Fibroblast of mammary gland (primary cell): ENCODE measurements at places on chromosomes 12 and 14.

DNA sequence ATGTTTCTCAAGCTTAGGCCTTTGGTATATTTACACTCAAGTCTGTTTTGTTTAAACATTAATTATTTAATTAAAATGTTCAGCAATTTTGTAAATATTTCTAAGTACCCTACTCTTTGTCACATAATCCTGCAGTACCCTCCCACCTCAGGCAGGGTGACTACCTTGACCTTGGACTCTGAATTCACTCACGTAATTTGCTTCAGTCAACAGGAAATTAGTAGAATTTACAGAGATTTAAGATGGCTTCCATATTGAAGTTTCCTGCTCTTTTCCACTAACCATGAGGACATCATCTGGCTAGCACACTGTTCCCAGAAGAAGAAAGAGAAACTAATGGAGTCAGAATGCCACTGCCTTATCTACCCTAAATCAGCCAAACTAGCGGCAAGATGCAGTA is 967 bp upstream of the TAS2R19 start:
- DNase-seq: no peak

GRCh38 chr14:85363358-85363757 is 166.6 kb upstream of the FLRT2 start:
- DNase-seq: no peak

GRCh38 chr14:83908419-83908818 is 1621.5 kb upstream of the FLRT2 start:
- DNase-seq: no peak

DNA sequence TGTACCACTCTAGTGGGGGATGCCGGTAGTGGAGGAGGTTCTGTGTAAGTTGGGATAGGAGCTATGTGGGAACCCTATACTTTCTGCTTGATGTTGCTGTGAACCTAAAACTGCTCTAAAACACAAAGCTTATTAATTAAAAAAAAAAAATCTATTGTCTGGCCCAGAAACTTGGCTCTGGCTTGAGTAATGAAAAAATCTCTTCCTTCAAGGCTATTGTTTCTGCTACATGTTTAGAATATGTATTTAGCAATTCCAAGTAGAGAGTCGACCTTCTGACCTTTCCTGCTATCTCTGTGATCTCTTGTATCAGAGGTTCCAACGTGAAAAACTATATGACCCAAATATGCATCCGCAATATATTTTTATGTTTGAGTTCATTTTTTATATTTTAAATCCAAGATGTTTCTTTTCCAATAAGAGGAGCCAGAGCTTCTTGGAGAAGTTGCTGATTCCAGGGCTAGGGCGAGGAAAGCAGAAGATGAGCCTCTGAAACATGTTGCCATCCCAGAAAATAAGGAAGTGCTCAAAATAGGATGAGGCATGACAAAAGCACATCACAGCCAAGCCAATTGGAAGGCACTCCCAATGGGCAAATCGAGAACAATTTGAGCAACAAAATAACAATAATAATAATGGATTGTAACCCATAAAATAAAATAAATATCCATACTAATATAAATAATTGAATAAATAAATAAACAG is 184.6 kb upstream of the TMEM260 start:
- no peak for DNase-seq

DNA sequence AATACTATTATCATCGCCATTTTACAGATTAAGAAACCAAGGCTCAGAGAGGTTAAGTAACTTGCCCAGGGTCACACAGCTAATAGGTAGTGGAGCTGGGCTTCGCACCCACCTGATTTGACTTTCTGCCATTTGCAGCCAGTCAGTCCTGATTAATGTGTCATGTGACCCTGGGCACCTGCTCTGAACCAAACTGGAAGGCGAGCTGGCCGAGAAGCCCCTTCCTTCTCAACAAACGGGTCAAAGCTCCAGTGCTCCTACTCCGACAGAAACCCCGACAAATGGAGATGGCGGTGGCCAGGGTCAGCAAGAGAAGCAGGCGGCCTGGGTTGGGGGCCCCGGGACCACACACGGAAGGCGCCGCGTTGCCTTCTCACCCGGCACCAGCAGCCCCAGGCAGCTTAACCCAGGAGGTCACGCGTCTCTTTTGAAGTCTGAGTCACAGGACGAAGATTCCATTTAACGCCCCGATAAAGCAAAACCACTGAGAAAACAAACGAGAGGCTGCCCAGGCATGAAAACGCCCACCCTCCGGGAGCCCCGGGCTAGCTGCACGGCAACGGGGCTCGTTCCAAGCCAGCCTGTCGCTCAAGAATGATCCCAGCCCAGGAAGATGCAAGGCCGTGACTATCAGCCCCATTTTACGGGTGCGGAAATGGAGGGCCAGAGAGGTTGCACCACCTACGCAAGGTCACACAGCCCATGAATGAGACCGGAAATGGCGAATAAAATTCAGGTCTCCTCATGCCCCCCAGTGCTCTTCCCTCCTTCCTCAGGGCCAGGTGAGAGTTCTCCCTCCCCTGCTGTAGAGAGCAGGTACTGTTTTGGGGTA is 124.8 kb downstream of the SCARB1 start:
- DNase-seq: peak; percentile 46

DNA sequence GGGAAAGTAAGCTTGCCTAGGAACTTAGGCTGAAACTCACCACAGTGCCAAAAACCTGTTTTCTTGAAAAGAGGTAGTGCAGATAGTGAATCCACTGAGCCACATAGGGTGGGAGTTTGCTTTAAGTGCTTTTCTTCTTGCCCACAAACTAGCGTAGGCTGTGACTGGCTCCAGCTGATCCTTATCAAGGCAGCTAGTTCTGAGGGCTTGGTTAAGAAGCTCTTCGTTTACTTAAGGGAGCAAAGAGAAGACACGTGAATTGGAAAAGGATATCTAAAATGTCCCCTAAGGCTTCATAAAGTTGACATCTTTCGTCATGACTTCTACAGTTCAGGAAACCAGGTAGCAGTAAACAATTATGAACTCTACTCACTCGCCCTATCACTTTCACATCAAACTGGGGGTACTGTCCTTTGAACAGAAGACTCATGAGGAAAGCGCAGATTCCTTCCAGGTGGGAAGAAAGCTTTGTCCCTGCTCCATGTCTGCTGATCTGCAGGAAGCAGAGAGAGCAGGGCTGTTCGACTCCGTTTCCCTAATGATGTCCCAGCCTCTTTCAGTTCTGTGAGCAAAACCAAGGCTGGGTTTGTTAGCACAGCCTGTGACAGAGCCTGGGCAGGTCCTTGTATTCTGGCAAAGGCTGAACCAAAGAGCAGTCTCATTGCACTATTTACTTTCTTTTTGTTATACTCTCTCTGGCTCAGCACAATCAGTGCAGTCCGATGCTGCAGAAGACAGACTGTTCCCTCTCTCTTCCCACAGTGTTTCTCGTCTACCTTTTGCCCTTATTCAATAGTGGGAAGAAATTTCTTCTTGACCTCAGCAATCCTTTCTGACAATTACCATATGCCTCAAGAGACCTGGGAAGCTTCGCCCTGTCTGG is 93.5 kb upstream of the ETV6 start:
- DNase-seq: no peak

DNA sequence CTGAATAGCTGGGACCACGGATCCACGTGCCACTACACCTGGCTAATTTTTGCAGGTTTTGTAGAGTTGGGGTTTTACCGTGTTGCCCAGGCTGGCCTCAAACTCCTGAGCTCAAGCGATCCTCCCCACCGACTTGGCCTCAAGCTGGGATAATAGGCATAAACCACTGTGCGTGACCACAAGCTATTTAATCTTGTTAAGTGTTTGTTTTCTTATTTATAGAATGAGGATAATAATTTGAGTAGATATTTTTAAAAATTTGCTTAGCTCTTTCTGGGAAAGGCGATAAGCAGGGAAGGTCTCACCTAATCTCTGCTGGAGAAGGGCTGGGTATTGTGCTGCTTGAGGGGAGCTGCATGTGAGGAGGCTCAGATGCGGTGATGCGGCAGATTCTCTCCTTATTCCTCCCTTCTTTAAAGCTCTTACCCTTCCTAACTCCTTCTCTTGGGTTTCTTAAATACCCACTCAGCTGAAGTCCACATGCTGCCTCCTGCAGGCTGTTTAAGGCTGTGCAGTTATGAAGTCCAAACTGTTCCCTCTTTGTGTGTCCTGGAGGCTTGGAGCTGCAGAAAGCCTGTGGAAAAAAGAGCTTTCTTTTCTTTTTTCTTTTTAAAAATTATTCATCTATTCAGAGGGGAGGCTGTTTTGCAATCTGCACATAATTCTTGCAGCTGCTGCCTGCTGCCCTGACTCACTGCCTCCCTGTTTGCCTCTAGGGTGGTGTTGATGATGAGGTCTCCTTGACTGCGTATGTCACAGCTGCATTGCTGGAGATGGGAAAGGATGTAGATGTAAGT is 37.9 kb downstream of the A2ML1 start:
- peak; percentile 66 for DNase-seq

DNA sequence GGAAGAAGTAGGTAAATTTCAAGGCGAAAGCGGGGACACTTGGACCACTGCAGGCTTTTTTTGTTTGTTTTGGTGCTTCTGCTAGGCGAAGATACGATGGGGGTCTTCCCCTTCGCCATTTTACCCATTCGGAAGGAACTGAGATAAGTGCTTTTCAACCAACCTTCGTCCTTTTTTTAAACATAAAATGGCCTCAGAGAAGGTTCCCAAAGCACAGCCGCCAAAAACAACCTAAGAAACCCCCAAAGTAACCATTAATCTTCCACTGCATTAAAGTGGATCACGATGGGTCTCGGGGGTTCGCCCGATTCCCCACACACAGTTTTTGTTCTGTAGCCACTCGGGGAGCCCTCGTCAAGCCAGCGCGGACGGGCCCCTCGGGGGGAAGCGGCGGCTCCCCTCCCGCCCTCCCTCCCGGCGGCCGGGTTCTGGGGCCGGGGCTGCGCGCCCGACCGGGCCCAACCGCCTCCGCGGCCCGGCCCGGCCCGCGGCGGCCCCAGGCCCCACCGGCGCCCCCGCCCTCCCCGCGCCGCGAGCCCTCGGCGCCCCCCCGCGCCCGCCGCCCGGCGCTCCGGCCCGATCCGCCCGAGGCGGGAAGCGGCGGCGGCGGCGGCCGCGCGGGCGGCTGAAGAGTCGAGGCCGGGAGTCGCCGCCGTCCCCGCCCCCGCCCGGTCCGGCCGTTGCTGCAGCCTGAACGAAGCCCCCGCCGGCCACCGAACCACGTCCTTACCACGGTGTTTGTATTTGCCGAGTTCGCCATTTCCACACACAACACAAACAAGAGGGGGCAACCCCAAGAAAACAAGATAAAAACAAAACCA is 790 bp downstream of the GTF2A1 start:
- DNase-seq: peak; percentile 16

GRCh38 chr12:123397400-123397799 is 13.5 kb downstream of the KMT5A start:
- DNase-seq: peak; percentile 44

GRCh38 chr12:94676031-94676641 is 25.8 kb upstream of the TMCC3 start:
- DNase-seq: no peak

DNA sequence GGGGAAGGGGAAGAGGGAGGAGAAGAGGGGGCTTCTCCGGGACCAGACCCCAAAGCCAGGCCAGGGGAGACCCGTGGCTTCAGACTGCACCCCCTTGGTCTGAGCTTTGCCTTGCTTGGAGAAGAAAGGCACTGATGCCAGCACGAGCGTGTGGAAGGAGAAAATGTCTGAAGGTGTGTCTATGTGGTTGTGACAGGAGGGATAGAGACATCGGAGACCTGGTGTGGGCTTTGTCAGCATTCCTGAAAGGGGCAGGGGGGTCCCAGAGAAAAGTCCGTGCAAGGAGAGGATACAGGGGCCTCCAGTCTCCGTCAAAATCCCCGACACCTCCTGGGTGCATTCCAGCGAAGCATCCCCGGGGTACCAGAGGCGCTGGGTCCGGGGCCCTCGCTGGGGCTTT is 139.0 kb upstream of the LHX5 start:
- DNase-seq: no peak

DNA sequence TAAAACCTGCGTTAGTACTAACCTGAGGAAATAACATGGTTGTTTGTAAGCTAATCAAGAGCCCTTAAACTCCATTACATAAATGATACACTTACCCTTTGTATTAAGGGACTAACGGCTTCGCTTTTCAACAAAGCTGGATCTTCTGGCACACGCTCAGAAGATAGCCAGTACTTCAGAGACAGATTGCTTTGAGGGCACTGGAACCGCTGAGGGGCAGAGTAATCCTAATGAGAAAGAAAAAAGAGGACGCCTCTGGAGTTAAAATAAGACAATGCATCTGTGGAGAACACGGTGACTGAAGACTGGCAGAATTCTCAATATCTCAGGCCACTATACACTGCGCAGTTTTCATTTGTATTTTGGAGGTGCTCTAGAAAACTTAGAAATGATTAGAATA is 1.5 kb upstream of the KTN1 start:
- peak; percentile 26 for DNase-seq
